ENCODE measurements at places on chromosomes 13 and 19. TPM values are rescaled to one million over a fixed set of nuclear protein-coding genes. Genes with fewer than 3 reads are reported as not detected.

DNA sequence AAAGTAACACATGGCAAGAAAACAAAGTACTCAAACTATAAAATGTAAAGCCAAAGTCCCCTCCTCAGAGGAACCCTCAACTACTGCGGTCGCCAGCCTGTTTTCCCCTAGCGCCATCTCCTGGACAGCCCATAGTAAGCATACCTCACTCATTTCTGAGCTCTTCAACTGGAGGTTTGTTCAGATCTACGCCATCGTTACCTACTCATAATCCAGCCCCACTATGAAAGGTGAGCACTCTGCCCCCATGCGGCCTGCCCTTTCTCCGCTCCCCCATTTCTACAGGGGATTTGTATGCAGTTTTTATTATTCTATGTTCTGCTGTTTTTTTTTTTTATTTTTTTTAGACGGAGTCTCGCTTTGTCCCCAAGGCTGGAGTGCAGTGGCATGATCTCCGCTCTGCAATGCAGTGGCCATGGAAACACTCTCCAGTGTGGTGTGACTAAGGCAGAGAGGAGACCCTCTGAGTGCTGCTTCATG lies 26.2 kb downstream of the OPA3 start:
- DNase-seq: peak; percentile 59

DNA sequence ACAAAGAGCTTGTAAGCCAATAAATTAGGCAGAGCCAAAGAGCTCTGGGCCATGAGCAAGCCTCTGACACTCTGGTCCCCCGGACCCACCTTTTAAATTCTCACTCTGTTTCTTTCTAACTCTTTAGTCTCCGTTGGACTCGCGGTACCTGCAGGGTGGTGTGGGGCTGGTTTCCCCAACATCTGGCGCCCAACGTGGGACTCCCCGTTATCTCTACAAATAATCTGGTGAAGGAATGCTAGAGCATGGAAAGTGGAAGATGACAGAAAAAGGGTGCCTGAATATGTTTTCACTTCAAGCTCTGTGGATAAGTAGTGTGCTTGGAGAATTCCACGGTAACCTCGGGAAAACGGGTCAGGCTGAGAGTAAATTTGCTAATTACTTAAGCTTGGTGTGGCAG lies 36.5 kb upstream of the CYP2B6 start:
- DNase-seq: no peak

DNA sequence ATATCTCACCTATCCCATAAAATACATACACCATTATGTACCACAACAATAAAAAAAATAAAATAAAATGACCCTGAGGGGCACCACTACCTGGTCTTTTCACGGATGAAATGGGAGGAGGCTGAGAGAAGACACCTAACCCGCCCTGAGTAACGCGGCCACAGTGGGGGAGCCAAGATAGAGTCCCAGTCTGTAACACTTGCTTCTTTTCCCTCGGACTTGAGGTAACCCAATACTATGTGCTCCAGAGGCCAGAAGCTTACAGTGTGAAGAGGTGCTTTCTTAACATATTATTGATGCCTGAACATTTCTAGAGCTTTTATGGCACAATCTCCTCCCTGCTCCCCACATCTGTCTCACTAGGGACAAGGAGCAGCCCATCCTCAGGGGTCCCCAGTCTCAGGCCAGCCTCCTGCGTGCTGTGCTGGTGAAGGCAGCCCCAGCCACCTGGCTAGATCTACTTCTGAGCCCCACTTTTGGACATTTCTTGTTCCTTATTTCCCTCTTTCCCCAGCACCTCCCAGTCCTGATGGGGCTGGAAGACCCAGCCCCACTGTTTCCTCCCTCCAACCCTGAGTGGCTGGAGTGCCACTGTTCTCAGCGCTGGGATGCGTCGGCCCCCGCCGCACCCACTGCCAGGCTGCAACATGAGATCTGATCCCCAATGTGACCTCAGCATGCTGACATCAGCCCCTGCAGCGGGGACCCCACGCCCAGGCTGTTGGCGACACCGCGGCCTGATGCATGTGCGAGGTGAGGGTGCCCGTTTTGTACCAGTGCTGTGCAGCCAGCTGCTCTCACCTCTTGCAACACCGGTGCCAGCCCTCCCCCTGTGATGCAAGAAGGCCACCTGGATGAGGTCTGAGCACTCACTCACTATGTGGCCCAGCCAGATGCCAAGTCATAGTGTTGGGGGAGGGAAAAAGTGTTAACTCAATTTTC lies 143.3 kb downstream of the DCLK1 start:
- no peak for DNase-seq

DNA sequence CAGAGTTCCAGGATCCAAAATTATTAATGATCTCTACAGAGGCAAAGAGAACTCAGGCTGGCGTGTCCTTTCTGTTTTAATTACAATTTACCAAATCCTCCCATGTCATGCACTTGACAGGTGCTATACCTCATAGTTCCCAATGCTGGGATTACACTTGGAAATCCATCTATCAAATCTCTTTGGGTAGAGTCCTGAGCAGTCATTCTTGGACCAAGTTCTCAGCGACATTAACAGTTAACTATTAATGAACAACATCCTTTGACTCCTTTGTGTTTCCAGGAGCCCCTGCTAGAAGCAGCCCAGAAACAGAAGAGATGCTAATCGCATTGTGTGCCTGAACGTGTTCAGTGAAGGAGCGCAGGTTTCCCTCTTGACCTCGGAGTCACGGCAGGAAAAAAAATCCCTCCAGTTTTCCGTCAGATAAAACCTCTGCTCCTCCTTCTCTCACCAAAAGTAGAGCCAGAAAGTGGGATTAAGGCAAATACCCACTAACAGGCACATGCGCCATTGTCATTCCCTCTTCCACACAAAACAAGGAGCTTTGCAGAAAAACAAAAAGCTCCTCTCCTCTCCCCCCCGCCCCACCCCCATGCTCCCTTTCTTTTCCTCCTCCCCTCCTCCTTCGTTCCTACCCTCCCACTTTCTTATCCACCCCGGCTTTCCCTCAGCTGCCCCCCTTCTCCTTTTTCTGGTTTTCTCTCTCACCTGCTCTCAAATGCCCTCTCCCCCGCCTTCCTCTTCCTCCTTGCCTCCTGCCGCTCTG lies 224.7 kb downstream of the ZIC5 start:
- DNase-seq: no peak

GRCh38 chr13:81988567-81988966 lies 1647.6 kb upstream of the SPRY2 start:
- DNase-seq: no peak

- DNase-seq: no peak
These were observed 32.4 kb downstream of the OLFM4 start for GRCh38 chr13:53060840-53061490.

- DNase-seq: no peak
These were observed 19.1 kb downstream of the WDR88 start for GRCh38 chr19:33150852-33151518.

DNA sequence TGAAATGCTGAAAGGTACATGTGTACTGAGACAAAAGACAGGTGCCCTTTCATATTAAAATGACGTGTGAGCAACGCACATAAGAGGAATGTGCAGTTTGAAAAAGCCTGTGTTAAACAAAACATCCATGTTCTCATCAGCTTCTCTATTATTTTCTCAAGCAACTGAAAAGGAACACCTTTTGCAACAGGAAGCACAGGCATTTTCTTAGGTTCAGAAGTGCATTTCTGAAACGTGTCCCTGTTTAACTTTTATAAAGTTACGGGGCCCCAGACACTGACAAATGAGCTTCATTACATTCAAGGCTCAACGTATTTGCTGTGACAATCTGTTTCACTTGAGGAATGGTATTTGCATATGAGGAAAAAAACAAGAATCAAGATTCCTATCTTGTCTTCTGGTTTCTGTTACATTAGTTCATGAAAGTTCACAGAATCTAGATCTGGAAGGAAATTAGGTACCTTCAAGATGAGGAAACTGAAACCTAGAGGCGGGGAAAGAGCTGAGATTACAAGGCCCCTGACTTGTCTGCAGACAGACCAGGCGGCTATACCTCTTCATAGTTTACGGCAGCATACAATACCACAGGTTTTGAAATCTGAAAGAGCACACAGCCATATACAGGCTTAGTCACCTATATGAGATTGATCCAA lies 431.7 kb downstream of the KLF12 start:
- no peak for DNase-seq

DNA sequence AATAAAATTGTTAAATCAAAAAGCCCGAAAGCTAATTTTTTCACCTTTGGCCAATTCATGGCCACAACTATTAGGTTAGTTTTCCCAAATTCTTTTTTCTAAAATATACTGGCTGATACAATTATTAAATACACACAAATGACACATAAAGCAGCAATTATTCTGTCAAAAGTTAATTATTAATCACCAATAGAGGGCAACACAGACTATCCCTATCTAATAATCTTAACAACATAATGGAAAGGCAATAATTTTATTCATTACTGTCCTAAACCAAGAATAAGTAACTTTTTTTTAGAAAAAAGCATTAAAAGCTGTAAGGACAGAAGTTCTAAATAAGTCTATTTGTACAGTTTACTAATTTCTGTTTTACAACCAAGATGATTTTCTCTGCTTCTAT lies 51.7 kb downstream of the KATNAL1 start:
- DNase-seq: no peak

DNA sequence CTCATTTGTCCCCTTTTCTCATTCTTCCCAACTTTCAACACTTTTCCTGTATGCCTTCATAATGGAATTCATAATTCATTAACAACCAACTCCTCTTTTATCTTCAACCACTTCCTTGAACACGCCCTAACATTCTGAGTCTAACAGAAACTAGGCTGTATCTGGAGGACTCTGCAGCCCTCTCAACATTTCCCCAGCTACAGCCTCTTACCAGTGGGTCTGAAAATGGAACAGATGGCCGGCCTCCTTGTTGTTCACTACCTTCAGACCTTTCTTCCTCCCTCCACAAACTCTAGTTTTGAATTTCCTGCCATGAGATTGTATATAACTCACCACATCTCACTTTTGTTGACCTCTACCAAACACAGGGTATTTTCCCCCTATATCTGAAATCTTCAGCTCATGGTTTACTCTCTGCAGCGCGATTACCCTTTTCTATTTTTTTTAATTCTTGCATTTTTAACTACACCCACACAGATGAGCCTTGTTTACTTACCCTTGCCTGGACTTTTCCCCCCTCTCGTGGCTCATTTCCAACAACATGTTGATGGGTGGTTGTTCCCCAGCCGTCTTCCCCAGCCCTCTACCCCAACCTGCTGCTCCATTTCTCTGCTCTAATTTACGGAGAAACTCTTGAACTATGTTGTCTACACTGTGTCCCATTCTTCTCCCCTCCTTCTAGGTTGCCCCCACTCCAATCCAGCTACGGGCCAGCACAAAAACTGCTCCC lies 846 bp downstream of the ZNF790 start:
- no peak for DNase-seq

DNA sequence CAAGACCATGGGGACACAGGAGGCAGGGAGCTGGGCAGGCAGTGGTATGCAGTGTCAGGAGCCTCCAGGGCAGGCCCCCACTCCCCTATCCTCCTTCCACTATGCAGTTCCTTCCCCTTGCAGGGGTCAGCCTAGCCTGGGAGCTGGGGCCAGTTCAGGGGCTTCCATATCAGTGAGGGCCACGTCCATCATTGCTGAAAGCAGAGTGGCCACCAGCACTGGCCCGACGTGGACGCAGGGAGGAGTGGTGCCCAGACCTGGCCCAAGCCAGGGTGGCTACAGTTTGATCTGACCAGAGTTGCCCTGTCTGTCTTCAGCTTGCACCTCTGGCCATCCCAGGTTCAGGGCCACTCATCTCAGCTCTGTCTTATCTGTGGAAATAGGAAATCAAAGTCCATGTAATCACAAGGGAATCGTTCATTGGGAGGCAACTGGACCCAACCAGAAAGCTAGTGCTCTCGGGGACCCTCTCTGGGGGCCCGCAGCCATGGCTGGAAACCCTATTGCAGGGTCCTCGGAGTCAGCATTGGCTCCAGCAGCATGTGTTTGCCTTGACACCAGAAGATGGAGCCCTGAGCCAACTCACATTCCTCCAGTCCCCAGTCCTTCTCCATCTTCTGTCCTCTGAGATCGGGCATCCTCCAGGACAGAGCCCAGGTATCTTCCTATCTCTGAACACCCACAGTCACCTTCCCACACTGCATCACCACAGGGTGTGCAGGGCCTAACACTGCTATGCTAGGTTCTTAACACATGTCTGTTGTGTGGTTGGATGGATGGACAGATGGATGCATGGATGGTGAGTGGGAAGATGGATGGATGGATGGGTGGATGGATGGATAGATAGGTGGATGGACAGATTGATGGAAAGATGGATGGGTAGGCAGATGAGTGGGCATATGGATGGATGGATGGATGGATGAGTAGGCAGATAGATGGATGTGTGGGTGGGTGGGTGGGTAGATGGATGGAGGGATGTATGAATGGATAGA lies 75.7 kb upstream of the KCTD15 start:
- peak; percentile 26 for DNase-seq

DNA sequence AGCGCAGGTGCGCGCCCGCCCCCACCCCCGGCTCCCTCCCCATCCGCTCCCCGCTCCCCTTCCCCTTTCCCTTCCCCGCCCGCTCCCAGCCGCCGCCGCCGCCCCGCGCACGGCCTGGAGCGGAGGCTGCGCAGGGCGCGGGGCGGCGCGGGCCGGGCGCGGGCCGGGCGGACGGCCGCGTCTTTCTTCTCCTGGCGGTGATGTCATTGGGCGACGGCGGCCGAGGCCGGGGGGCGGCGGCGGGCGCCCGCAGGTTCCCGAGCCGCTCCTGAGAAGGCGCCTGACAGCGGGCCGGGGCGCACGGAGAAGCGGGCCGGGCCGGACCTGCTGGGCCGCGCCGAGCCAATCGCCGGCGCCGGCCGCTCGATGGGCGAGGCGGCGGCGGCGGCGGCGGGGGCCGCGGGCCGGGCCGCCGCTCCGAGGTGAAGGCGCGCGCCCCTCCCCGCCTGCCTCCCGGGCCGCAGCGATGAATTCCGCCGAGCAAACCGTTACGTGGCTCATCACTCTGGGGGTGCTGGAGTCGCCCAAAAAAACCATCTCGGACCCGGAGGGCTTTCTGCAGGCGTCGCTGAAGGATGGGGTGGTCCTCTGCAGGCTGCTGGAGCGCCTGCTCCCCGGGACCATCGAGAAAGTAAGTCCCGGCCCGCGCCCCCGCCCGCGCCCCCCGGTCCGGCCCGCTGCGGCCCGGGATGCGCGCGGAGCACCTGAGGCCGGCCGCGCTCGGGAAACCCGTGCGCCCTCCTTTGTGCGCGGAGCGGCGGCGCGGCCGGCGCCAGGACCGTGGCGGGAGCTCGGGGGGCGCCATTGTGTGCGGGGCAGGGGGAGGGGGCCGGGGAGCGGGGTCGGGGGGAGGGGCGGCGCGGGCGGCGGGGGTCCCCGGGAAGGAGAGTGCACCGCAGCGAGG lies at the start of gene ARHGEF7:
Gene ARHGEF7 (plus strand): TSS at position 250 of the 904 bp plus-strand sequence. CDS start 217 bp downstream, at position 467.
- DNase-seq: no peak

FCAR gene
- not detected for total RNA-seq

SBNO2 gene
- 52.7 TPM for total RNA-seq

LHB gene
- total RNA-seq: not detected

All from Peyer's patch (tissue), 4 donors.